GOT3 (cell line): ENCODE measurements at places on chromosomes 11 and 22.

DNA sequence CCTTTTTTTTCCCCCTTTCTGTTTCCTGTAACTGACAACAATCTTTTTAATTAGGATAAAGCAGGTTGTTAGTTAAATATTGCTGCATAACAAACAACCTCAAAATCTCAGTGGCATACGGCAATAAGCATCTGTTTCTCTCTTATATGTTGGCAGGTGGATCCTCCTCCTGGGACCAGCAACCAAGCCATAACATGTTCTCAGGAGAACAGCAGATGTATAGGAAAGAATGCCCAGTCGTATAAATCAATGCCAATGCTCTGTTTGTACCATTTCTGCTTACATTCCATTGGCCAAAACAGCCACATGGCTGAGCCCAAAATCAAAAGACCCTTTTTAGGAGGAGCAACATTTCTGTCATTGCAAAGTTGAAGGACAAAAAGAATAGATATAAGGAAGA is 445.7 kb downstream of the AASDHPPT start:
- no peak for DNase-seq

DNA sequence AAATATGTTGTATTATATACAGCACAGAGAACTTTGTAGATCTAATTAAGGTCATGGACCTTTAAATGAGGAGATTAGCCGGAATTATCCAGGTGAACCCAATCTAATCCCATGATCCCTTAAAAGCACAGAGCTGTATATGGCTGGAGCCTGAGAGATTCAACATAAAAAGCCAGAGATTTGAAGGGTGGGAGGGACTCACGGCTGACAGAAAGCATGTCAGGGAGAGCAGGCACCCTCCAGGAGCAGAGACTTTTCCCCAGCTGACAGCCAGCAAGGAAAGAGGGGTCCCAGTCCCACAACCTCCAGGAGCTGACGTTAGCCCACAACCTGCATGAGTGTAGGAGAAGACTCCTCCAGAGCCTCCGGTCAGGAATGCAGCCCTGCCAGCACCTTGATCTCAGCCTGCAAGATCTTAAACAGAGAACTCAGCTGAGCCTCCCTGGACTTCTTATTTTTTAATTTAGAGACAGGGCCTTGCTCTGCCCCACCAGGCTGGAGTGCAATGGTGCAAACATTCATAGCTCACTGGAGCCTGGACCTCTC is 20.0 kb upstream of the ADA2 start:
- no peak for DNase-seq

DNA sequence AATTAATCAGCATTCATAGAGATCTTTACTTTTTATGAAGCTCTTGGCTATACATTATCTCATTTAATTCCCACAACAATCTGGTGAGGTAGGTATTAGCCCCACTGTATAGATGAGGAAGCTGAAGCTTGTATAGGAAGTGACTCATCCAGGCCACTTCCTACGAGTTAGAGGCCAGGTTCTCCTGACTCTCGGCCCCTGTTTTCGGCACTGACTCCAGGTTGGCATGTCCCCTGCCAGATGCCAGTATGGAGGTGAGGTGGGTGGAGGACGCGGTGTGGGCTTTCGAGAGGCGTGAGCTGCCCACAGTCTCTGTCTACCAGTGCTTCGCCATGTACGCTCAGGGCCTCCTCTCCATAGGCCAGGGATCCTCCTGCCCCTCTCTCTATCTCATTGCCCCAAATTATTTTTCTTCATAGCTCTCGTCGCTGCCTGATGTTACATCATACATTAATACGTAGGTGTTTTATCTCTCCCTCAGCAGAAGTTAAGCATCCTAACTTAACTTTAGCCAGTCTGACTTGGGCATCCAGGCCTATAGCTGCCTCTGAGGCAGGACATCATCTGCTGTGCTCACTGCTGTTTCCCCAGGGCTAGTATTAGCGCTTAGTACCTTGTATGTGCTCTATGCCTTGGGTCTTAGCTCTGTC is 9.0 kb downstream of the DGAT2 start:
- no peak for DNase-seq

DNA sequence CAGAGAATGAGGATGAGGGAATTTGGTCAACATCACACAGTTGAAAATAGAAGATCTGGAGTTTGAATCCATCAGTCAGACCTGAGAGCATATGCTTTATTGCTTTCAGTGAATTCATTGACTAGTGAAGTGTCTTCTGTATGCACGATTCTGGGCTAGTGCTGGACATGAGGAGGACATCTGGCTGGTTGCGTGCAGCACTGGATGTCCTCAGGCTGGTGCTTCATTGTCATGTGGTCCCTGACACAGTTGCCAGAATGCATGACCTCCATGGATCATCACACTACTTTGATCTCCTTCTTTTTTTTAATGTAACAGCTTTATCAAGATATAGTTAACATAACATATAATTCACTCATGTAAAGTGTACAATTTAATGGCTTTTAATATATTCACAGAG is 44.5 kb upstream of the MMP7 start:
- no peak for DNase-seq

GRCh38 chr22:35587896-35588295 is 29.2 kb downstream of the MB start:
- DNase-seq = no peak

- DNase-seq = no peak
These were observed 12.7 kb downstream of the ZP1 start for GRCh38 chr11:60879971-60880588.

GRCh38 chr11:75560644-75561043 is 1.4 kb upstream of the SERPINH1 start:
- no peak for DNase-seq
